ENCODE measurements at places on chromosomes 11 and 22.

- peak; percentile 91 for DNase-seq
Measured at GRCh38 chr11:103609117-103610066, 427.0 kb upstream of the DDI1 start.

DNA sequence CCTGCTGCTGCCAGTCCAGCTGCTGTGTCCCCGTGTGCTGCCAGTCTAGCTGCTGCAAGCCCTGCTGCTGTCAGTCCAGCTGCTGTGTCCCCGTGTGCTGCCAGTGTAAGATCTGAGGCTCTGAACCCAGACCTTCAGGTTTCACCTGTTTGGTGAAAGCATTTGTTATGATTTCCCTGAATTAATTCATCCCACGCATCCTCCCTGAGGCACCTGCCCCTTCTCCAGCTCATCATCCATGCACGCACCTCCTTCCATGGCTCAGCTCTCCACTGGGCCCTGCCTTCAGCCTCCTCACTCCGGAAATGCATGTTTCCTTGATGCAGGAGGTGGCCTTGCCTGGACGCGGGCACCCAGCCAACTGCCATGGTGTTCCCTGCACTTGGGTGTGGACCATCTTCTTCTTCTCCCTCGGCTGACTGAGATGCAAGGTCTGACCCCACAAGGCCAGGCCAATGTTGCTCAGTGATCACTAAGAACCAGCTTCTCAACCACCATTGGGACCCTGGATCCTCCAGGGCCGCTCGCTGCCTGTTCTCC lies 788 bp downstream of the KRTAP5-10 start:
- no peak for DNase-seq

GRCh38 chr11:132078264-132079076 lies 708.1 kb downstream of the NTM start:
- DNase-seq = no peak

- no peak for DNase-seq
Measured at GRCh38 chr11:65973439-65974110, 12.0 kb downstream of the SART1 start.

- DNase-seq = no peak
Measured at GRCh38 chr11:47669856-47670255, 27.5 kb upstream of the MTCH2 start.

- no peak for DNase-seq
Measured at GRCh38 chr11:130403967-130404366, 24.4 kb downstream of the ADAMTS8 start.

GRCh38 chr11:8501836-8502235 lies 92.2 kb downstream of the STK33 start:
- DNase-seq = no peak

DNA sequence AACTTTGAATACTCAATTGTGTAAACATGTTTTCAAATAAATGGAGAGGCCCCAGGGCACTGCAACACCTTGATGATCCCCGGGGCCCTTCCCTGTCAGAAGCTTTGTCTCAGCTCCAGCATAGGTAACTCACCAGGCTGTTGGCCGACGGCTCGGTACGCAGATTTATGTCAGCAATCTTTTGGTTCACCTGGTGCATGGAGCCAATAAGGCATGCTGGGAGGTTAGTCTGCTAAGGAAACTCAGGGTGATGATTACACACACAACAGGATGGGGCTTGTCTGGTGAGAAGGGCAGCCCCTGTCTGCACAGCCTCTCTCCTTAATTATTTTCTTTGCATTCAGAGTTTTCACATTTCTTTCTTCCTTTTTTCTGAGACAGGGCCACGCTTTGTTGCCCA lies 10.8 kb downstream of the FAM227A start:
- DNase-seq = no peak

DNA sequence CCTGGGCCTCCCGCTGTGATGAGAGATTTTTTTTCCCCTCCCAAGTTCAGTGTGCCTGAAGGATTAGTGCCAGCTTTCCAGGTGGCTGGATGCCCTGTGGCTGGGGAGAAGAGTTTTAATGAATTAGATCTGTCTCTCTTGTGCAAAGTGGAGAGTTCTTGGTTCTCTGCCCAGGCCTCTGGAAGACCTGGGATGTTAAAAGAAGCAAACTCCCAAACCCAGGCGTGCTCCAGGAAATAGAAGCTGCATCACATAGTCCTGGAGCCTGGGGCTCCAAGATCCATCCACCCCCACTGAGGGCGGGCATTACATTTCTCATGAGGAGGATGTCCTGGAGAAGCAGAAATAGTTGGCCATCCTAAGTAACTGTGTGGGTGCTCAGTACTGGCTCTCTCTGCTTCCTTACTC lies 30.6 kb downstream of the SDHAF2 start:
- no peak for DNase-seq

Data from epithelial cell of proximal tubule (primary cell).